EH (cell line): ENCODE measurements at places on chromosomes 7 and 10.
A peak's percentile ranks its signal among the peaks of the same experiment; 100 is the strongest.

- DNase-seq, result peak; percentile 44
Observed at GRCh38 chr7:16646472-16647072, 591 bp downstream of the BZW2 start.

GRCh38 chr10:77555591-77556212, 81.9 kb downstream of the KCNMA1 start:
- peak; percentile 72 for DNase-seq

DNA sequence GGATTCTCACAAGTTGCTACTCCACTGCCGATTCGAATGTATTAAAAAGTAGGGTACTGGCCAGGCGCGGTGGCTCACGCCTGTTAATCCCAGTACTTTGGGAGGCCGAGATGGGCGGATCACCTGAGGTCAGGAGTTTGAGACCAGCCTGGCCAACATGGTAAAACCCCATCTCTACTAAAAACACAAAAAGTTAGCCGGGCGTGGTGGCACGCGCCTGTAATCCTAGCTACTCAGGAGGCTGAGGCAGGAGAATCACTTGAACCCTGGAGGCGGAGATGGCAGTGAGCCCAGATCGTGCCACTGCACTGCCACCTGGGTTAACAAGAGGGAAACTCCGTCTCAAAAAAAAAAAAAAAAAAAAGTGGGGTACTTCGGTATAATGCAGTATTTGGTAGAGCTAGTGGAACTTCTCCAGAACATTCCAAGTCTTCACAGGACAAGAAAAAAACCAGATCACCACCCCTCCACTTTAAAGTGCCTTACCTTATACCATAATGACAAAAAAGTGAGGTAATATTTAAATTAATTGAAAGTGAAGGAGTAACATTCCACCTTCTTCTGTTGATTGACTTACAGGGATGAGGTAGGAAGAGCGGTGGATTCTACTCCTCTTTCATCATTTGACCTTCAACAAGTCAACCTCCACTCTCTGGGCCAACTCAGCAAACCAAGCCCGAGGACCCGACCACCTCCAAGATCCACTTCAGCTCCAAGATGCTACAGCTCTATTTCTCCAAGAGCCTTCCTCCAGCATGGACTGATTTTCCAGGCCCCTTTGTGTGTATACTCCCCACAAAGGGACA, 2.0 kb downstream of the BAZ1B start:
- no peak for DNase-seq

DNA sequence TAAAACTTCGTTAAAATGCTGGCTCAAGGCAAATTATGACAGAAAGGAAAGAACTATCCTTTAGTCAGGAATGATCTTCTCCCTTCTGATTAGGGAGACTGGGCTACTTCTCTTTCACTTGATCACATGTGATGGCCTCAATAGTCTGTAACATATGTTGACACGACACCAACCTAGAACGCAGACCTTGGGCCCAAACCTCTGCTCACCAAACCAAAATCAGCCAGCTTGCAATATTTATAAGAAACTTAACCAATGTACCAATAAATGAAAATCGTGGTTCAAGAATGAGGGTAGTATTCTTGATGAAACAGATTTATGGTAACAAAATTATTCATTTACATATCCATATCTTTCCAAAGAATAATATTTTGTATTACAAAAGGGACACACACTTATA, 361.6 kb downstream of the SORCS1 start:
- DNase-seq, result no peak

- no peak for DNase-seq
Observed at GRCh38 chr7:41201021-41201420, 501.9 kb downstream of the INHBA start.

DNA sequence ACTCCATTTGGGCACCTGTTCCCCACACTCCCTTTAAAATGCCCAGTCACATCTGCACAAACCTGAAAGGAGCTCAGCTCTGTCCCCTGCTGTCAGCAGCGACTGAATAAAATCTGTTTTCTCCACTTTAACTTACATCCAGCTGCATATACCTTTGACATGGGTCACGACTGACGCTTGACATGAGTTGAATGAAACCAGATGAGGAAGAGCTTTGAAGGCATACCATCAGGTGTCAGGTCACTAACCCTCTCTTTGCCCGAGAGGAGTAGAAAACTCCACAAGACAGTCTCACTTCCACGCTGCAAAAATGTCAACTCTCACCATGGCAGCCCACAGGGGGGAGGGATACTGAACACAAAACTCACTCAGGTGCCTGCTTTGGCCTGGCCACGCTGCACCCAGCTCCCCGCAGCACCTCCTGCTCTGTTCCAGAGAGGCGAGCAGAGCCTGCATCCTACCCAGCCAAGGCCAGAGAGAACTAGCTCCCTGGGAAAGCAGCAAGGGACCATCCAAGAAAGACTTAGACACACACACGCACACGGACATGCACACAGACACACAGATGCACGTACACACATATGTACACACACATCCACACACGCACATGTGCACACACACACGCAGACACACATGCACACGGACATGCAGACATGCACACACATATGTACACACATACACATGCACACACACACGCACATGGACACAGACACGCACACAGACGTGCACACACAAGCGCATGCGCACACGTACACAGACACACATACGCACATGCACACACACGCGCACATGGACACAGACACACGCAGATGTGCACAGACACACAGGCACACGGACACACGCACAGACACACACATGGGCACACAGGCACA, 191.0 kb downstream of the MAD1L1 start:
- DNase-seq, result no peak

- no peak for DNase-seq
Observed at GRCh38 chr10:71717551-71717951, 2.0 kb downstream of the C10orf105 start.

- DNase-seq, result no peak
Observed at GRCh38 chr7:157769086-157769485, 432.3 kb downstream of the DNAJB6 start.

GRCh38 chr10:95792874-95793285, 36.9 kb downstream of the ENTPD1 start:
- peak; percentile 91 for DNase-seq

GRCh38 chr7:105839266-105839665, 37.1 kb downstream of the ATXN7L1 start:
- DNase-seq, result no peak
